ENCODE measurements at places on chromosomes 3 and 15.

GRCh38 chr3:38047896-38048295, 8.9 kb downstream of the DLEC1 start:
- DNase-seq = no peak

GRCh38 chr3:195263193-195263924, 7.6 kb downstream of the XXYLT1 start:
- peak; percentile 51 for DNase-seq

- no peak for DNase-seq
These were observed 78.3 kb upstream of the ICE2 start for GRCh38 chr15:60557191-60557618.

DNA sequence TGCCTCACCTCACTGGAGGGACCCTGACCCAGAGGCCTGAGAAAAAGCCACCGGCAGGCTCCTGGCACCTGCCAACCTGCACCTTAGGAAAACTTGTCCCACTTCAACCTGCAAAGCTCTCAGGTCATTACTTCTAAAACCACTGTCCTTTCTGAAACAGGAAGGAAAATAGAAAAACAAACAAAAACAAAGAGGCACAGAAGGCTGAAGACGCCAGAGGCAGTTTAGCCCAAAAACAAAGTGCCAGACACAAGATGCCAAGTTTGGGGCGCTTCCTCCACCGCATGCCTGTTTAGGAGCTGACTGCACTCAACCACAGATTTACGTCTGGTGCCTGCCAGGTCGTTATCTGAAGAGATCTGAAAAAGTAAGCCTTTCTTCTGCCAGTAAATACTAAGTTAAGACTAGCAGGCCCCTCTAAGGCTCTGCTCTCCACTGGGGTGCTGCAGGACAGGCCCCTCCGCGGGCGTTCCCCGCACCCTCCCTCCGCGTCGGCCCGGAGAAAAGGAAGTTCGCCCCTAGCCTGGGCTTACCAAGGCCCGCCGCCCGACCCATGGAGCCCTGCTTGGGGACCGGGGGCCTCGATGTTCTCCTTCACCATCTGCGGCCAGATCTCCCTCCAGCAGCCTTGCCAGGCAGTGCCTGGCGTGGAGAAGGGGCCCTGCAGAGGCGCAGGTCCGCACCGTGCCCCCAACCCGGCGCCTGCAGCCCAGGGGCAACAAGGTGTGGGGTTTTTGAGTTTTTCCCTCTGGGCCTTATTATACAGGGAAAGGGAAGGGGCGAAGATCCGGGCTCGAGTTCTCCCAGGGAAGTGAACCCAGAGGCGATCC, 1.3 kb downstream of the GOLGA8A start:
- peak; percentile 11 for DNase-seq

DNA sequence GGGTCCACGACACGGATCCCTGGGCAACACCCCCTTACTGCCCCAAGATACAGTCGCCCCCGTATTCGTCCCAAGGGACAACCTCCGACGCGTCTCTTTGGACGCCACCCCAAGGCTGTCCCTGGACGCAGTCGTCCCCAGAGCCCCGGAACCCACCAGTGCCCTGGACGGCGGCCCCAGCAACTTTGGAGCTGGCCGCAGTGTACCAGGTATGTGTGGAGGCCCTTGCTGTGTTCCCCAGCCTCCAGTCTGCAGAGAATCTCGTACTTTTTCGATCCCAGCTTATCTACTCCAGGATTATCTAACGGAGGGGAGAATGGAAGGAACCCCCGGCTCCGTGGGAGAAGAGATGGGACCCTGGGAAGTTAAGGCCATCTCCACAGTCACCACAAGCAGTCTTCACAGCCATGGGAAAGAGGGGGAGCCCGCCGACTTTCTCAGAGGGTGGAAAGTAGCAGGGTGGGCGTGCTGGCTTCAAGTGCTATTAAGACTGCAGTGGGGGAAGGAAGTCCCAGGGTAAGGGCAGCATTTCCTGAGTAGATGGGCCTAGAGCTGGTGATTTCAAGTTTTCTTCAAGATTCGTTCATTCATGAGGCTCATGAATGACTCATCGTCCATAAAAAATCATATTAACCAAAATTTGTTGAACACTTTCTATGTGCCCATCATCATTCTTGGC, 1.1 kb downstream of the MESP2 start:
- DNase-seq = no peak

GRCh38 chr3:159593927-159594605, 394.6 kb upstream of the IL12A start:
- no peak for DNase-seq

- no peak for DNase-seq
These were observed 116.6 kb upstream of the TSC22D2 start for GRCh38 chr3:150291515-150291914.

DNA sequence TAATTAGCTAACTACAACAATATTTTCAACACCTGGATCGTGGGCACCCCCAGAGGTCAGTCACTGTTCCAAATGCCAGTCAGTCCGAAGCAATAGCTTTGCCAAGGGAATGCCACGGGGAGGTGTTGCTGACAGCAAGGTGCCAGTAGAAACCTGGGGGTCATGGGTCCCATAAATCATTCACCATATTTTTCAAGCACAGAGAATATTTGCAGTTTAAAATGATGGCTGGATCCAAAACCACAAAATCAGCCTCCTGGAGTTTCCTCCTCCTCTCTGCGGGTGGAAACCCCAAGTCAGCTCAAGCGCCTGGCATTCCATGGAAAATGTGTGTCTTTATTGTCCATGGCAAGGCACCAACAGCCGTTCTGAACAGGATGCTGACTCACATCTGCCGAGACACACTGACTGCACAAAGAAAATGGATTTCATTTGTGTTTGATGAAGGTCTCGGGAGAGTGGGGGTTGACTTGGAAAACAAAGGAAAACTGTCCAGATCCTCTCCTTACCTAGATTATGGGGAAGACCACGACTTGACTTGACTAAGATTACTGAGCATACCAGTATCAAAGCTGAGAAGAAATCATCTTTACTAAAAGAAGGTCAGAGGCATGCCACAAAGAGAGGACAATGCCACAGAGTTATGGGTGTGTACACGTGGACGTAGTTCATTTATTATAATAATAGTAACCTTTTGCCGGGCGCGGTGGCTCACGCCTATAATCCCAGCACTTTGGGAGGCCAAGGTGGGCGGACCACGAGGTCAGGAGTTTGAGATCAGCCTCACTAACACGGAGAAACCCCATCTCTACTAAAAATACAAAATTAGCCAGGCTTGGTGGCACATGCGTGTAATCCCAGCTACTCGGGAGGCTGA, 26.4 kb downstream of the ANXA2 start:
- DNase-seq = peak; percentile 96

DNA sequence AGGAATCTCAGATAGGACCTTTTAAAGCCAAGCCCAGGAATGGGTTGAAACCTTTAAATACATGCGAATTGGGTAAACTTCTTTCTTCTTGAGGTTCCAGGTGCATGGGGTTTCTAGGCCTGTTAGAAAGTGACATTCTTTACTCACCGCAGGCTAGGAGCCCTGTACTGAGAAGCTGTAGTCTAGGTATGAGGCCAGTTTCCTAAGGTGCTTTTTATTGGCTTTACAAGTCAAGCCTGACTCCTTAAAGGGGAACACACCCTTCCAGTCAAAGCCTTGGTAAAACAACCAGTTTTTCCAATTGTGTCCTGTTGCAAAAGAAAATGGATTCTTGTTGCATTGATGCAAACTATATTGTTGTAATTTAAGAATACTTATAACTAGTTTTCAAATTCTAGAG, 76.1 kb upstream of the ATP11B start:
- no peak for DNase-seq

DNA sequence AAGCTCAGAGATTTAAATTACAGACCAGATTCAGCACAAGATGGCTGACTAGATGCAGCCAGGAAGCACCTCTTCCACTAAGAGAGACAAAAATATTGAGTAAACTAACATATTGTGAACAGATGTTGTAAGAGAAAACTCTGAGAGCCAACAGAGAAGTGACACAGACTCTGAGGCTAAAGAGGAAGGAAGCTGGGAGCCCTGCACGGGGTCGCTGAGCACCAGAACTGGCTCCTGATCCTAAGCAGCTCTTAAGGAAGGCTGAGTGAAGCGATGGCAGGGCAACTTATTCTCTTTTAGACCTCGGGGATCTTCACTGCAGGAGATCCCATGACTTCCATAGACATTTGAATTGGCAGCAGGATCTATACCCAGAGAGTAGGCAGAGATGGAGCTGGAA, 578.0 kb upstream of the GRM7 start:
- DNase-seq = no peak

GRCh38 chr3:79002465-79003372, 765.1 kb downstream of the ROBO1 start:
- peak; percentile 77 for DNase-seq

Measured in A673 (cell line).